ENCODE measurements at places on chromosomes 12 and 14. TPM values are rescaled to one million over a fixed set of nuclear protein-coding genes. Genes with fewer than 3 reads are reported as not detected.
A peak's percentile ranks its signal among the peaks of the same experiment; 100 is the strongest.

The CISTR gene
- total RNA-seq = not detected

The LMNTD1 gene
- total RNA-seq = 1.2 TPM

The SEC23A gene
- total RNA-seq = 103 TPM

The OLR1 gene
- 2.7 TPM for total RNA-seq

The NRL gene
- 0.69 TPM for total RNA-seq

The P3H3 gene
- total RNA-seq = 28.4 TPM

The TAS2R14 gene
- 6.8 TPM for total RNA-seq

The GPD1 gene
- total RNA-seq = 163 TPM

The TMPRSS12 gene
- total RNA-seq = not detected

GRCh38 chr14:54291491-54292191 lies 105.2 kb upstream of the CDKN3 start:
- no peak for DNase-seq

- DNase-seq = no peak
Measured at GRCh38 chr12:93727195-93727811, 50.1 kb downstream of the CRADD start.

- DNase-seq = peak; percentile 51
Measured at GRCh38 chr12:4133636-4134447, 139.7 kb upstream of the CCND2 start.

DNA sequence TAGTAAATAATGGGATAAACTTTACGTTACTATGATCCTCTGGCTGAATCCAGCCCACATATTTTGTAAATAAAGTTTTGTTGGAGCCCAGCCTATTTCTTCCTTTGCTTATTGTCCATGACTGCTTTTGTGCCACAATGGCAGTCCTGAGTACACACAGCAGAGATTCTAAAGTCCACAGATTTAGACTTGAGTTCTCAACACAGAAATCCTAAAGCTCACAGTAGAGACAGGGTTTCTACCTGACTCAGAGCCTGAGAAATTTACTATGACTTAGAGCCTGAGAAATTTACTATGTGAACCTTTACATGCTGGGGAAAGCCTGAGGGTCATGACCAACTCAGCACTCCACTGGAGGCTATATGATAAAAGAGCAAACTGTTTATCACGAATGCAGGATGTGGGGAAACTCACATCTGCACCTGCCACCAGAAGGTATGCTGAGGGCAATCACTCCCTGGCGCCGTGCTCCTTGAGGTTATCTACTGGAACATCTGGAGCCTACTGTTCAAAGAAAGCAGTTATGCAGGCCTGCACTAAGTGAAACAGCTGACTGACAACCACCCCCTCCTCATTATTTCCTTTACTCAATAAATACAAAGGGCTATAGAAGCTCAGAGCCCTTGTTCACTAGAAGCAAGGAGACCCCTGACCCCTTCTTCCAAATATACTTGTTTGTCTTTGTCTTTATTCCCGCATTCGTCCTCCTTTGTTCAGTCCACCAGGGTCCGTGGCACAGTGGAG lies 52.6 kb upstream of the BICD1 start:
- DNase-seq = no peak

- no peak for DNase-seq
Measured at GRCh38 chr12:4820971-4821370, 88.7 kb upstream of the KCNA1 start.

- DNase-seq = no peak
Measured at GRCh38 chr14:105526776-105527380, 495 bp downstream of the TMEM121 start.

DNA sequence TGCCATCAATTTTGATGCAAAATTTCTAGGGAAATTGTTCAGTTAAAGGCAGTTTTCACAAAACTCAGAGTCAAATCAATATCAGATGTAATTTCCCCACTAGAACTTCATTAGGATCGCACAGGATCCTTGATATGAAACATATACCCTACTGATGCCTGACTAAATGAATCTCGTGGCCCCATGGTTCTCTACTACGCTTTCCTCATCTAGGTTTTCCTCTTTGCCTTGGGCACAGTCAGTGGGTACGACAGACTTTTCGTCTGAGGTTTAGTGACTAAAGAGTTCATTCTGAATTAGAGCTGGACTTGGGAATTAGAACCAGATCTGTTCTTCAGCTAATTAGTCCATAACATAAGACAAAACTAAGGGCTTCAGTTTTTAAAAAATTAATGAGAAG lies 42.5 kb upstream of the GNPNAT1 start:
- no peak for DNase-seq

GRCh38 chr12:130240831-130241590 lies 78.7 kb downstream of the FZD10 start:
- no peak for DNase-seq

GRCh38 chr14:71400871-71401321 lies 493.6 kb downstream of the PCNX1 start:
- no peak for DNase-seq

DNA sequence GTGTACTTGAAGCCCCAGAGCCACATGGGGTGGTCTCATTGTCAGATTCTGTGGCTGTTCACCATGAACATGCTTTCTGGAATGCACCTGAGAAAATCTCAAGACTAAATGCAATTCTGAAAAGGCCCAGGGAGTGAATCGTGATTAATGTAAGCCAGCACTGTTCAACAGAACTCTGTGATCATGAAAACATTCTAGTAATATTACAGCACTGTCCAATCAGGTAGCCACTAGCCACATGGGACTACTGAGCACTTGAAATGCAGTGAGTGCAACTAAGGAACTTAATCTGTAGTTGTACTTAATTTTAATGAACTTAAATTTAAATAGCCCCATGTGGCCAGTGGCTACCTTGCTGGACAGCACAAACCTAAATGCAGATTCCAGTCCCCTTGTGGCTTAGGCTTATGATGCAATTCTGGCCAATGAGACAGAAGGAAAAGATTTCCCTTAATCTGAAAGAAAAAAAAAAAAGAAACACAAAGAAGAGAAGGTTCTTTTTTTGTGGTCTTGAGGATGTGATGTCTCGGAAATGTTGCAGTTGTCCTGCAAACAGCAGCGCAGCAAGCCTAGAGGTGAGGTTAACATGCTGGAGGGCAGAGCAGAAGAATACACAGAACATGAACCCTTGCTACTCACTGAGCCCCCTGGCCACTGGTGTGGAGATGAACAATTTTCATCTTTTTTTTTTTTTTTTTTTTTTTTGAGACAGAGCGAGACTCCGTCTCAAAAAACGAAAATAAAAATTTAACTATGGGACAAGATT lies 48.2 kb downstream of the SPPL3 start:
- no peak for DNase-seq

- no peak for DNase-seq
Measured at GRCh38 chr14:59183150-59183549, 5.3 kb upstream of the DAAM1 start.
